ENCODE measurements at places on chromosomes 6 and 20.

- DNase-seq = no peak
These were observed at the start of gene CTCFL for GRCh38 chr20:57524511-57525176. TSS of gene CTCFL (minus strand) at chr20:57525140. CDS start at chr20:57524205, 935 bp downstream.

- no peak for DNase-seq
These were observed 433.3 kb downstream of the UTRN start for GRCh38 chr6:144718431-144718830.

GRCh38 chr6:158799051-158799792, 19.9 kb downstream of the EZR start:
- DNase-seq = no peak

DNA sequence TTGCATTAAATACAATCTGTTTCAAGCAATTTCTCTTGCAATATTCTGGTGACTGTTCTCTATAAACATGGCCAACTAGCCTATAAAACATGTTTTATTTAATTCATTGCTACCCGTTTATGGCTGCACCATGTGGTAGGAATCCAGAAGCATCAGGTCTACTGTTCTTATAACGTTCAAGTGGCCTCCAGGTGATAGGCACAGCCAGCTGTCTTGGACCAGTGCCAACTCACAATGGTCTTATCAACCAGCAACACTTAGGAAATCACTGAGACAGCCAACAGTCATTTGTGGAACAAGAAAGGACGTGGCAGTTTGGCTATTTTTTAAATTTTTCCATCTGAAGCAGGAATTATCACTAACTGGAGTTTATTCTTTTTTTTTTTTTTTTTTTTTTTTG, 193.6 kb downstream of the NKAIN2 start:
- no peak for DNase-seq

DNA sequence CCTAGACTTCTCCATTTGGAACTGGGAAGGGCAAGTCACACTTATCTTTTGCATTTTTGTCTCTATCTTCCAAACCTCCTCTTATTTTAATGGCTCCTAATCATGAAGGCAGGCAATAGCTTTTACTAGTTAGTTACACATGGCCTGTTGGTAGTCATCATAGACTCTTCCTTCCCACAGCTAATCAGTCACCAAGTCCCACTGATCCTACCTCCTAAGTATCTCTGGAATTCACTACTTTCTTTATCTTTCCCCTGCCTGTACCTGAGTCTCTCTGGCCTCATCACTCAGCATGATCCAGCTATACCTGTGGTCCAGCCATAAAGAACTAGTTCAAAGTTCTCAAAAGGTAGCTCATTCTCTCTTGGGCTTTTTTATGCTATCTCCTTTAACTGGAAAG, 18.8 kb downstream of the TMX4 start:
- no peak for DNase-seq

GRCh38 chr20:10848810-10849370, 175.1 kb upstream of the JAG1 start:
- DNase-seq = no peak

DNA sequence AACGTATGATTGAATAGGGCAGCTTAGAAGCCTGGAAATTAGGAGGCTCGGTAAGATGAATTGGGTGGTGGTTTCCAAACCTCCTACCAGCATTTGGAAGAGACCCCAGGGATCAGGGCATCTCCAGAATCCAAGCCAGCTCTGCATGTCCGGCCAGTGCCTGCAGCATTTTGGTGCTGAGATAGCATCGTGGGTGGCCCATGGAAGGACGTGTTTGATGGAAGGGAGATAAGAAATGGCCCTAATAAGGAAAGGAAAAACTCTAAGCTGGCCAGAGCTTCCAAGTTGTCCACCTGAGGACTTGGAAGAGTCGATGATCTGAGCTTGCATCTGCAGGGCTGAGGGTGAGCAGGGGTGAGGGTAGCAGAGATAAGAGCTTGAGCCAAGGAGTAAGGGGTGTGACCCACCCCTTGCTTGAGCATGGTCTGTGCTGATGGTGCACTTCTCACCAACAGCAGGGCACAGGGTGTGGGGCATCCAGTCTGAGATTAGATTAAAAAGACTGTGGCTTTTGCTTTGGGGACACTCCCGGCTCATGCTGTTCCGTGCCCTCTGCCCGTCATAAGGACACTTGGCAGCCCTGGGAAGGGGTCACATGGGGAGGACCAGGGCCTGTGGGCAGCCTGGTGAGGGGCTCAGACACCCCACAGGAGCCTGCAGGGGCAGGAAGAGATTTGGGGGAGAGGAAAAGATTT, 213.2 kb downstream of the ERMARD start:
- DNase-seq = no peak

DNA sequence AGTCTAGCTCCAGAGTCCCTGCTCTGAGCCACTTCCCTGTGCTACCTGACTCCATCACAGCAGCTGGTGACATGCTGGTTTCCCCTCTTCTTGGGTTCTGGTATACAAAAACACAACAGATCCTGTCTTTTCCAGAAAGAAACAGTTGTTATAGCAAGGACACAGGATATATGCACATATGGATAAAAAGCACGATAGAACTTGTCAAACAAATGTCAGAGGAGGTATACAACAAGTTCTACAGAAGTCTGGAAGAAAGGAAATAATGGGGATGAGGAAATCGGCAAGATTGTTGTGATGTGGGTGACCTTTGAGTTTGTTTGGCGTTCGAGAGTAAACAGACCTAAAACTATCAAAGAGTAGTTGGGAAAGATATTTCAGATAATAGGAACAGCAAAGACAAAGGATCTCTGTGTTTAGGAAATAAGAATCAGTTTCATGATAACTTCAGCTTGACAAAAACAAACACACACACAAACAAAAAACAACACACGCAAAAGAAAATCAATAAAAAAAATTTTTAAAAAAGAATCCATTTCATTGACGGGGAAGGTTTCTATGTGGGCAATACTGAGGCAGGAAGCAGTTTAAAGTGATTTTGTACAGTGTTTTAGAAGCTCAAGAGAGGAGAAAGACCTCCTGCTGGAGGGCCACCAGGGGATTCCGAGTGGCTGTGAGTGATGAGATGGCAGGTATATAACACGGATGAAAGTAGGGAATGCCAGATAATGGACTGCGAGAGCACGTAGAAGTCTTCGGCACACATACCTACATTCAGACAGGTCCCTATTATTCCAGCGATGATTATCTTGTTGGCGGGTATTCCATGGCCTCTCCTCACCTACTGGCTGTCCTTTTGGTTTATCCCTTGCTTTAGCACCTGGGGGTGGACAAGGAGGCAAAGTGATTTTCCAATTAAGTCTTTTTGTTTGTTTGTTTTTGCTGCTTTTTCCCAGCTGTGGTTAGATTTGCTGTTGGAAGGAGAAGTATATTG, 174.9 kb downstream of the HS3ST5 start:
- DNase-seq = no peak

DNA sequence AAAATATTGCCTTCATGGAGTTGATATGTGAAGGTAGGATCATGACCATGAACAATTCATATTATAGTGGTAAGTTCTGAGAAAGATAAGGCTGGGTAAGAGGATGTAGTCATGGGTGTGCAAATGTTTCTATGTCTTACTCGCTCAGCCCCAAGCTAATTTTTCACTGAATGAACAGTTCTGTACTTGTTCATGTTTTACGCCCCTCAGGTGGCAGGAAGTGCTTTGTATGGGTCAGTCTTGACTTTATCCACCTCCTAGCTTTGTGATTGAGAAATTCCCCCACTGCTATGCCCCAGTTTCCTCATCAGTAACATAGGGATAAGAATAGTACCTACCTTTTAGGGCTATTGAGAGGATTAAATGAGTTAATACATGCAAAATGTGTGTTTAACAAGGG, 148.2 kb upstream of the KCNG1 start:
- no peak for DNase-seq

DNA sequence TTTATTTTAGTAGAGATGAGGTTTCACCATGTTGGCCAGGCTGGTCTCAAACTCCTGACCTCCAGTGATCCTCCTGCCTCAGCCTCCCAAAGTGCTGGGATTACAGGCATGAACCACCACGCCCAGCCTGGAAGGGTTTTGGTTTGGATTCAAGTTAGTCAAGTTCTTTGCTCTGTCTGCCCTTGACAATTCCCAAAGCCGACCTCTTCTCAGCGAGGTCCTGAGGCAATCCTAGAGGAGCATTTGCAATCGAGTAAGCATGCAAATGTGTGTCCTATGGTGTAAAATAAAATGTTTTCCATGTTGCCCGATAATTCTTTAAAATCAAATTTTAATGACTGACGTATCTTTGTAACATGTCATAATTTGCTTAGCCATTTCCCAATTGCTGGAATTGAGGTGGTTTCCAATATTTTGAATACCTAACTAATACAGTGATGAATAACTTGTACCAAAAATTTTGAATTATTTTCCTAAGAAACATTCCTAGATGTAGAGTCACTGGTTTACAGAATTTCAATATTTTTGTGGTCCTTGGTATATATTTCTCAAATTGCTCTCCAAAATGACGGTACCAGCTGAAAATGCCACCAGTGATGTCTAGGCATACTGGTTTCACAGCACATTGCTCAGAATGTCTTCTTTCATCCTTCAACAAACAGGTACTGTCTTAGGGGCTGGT, 38.7 kb downstream of the GTF2H5 start:
- DNase-seq = no peak

GRCh38 chr6:147579667-147580066, 71.2 kb downstream of the SAMD5 start:
- DNase-seq = no peak

GRCh38 chr6:125781314-125781868, 9.4 kb upstream of the NCOA7 start:
- DNase-seq = no peak

- no peak for DNase-seq
These were observed 1.1 kb upstream of the ZBTB24 start for GRCh38 chr6:109484122-109484521.
